ENCODE measurements at places on chromosomes 7 and 10. TPM values are rescaled to one million over a fixed set of nuclear protein-coding genes. Genes with fewer than 3 reads are reported as not detected.

STOX1 gene
- total RNA-seq = 8.0 TPM

TLX1 gene
- not detected for total RNA-seq

CRYGN gene
- 3.2 TPM for total RNA-seq

GPR158 gene
- 0.11 TPM for total RNA-seq

NEURL1 gene
- total RNA-seq = 17.6 TPM

TMEM120A gene
- total RNA-seq = 35.7 TPM

LRRC17 gene
- 2.3 TPM for total RNA-seq

SORBS1 gene
- 30.7 TPM for total RNA-seq

SH2B2 gene
- 11.5 TPM for total RNA-seq

SFRP4 gene
- total RNA-seq = not detected

RELN gene
- total RNA-seq = 5.4 TPM

C7orf33 gene
- not detected for total RNA-seq

SPDYE8 gene
- 0.22 TPM for total RNA-seq

GSTO2 gene
- 9.6 TPM for total RNA-seq

CLDN4 gene
- 172 TPM for total RNA-seq

FAM241B gene
- total RNA-seq = 42.4 TPM

BTBD16 gene
- not detected for total RNA-seq

SGPL1 gene
- total RNA-seq = 93.6 TPM

STEAP2 gene
- 4.9 TPM for total RNA-seq

WDR86 gene
- total RNA-seq = 80.6 TPM

TFEC gene
- not detected for total RNA-seq

NUTM2D gene
- total RNA-seq = 9.8 TPM

BMPER gene
- total RNA-seq = 0.69 TPM

HOXA7 gene
- total RNA-seq = 1.5 TPM

LRMDA gene
- total RNA-seq = 6.5 TPM

RBM17 gene
- 122 TPM for total RNA-seq

NXPH1 gene
- not detected for total RNA-seq

PNLIPRP3 gene
- total RNA-seq = not detected

CCT6A gene
- total RNA-seq = 159 TPM

WNT8B gene
- 3.1 TPM for total RNA-seq

PTPRN2 gene
- 9.4 TPM for total RNA-seq

Measured in progenitor cell of endocrine pancreas (in vitro differentiated cells).